MV-4-11 (cell line): ENCODE measurements at places on chromosomes 5 and 9.

DNA sequence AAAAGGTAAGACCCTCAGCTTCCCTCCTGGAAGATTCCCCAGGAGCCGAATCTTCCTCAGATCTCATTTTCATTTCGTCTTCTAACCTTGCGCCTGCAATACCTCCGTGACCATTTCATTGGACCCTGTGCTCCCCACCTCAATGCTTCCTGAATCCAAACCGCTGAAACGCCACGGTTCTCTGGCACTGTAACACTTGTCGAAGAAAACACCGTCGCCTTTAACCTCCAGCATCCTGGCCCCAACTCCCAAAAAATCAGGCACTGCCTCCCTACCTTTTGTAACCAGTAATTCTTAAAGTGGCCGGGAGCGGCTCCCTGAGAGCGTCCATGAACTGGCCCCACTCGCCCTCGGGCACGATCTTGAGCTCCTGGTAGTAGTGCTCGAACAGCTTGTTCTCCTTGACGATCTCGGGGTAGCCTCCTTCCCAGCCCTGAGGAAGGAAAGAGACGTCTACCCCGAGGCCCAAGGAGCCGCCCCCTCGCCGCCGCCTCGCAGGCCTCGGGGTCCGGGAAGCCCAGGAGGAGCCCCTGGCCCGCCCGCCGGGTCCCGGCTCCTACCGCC, 438 bp downstream of the NSUN2 start:
- no peak for DNase-seq

GRCh38 chr5:40514976-40515375, 164.7 kb upstream of the PTGER4 start:
- DNase-seq, result no peak

DNA sequence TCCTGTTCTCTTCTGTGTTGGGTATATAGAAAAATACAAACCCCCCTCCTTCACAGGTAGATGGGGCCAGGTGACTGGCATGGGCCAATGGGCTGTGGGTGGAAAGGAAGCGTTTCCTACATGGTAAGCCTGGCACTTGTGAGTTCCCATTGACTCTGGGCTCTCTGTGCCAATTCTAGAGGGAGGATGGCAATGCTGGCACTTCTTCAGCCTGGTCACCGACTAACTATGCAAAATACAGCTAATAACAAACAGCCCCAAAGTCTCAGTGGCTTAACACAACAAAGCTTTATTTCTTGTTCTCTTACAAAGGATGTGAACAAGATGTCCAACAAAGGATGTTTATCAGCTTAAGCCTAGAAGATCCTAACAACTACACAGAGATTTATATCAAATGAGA, 258.1 kb downstream of the SYK start:
- DNase-seq, result no peak

DNA sequence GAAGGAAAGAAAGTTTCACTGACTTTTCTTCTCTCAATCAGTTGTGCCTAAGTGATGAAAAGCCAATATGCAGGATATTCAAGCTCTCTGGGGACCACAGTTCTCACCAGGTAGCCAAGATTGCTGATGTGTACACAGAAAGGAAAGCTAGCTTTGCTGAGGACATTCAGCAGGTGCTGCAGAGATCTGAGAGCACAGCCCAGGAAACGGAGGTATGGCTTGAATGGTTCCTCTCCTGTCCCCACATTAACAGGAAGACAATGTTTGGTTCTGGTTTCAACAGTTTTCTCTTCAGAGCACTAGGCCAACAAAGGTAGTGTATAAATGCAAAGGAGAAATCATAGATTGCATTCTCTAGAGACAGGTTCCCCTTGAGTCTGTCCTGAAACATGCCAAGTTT, 69.6 kb downstream of the PTPDC1 start:
- DNase-seq, result no peak

GRCh38 chr5:77876862-77877502, 100.8 kb upstream of the TBCA start:
- DNase-seq, result no peak

GRCh38 chr5:180067986-180068385, 3.6 kb downstream of the RNF130 start:
- DNase-seq, result no peak

DNA sequence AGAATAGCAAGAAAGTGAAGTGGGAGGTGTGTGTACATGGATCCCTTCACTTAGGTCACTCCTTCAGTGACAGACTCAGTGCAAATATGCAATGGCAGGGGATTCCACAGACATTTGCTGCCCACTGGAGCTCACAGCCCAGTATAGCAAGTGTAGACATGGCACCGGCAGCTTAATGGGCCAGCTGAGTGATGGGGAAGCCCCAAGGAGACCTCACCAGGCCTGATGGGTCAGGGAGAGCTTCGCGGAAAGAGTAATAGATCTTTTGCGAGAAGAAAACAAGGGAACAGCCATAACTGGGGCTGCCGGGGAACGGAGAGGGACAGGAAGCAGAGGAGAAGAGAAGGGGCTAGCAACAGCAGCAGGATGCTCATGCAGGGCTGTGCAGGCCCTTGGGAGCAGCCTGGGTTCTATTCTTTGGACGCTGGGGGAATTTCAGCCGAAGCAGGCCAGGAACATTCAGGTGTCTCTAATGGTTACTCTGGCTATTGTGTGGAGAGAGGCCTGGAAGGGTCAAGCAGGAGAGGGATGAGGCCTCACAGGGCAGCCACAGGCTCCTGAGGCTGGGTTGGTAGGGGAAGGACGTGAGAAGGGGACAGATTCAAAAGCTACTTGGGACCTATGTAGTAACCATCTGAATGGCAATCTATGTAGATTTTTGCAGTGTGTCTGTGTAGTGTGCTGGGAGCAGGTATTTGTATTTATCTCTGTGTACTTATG, 27.0 kb downstream of the TCF7 start:
- DNase-seq, result no peak

DNA sequence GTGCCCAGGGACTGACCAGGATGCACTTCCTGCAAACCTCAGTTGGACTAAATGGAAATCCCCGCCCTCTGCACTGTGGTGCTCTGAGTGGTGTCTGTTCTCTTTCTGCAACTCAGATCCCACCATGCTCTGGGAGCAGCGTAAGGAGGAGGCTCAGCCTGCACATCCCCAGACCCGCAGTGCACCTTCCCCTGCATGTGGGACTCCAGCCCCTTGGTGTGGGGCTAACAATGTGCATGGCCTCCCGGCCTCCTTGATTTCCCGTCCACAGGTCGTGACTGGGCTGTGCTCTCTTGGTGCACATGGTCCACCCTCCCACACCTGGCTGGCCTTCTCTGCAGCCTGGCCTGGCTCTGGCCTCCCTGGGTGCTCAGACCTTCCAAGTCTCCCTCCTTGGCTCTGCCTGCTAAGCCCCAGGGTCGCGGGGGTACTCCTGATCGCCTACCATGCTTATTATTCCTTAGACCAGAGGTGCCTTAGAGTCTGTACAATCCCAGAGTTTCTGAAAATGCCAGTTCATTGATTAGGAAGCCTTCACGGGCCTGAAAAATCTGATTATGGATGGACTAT, 397.5 kb downstream of the IRX2 start:
- DNase-seq, result no peak

GRCh38 chr9:129720181-129720864, 32.5 kb downstream of the PTGES start:
- no peak for DNase-seq

GRCh38 chr9:77673941-77674791, 26.0 kb upstream of the GNA14 start:
- DNase-seq, result peak; percentile 25

GRCh38 chr9:133141833-133142595, 21.0 kb upstream of the RALGDS start:
- DNase-seq, result no peak

- no peak for DNase-seq
These were observed 32.1 kb upstream of the RNF130 start for GRCh38 chr5:180103487-180104167.

GRCh38 chr5:171830686-171831085, 45.1 kb downstream of the SMIM23 start:
- no peak for DNase-seq

- DNase-seq, result no peak
These were observed 96.1 kb downstream of the MAP1B start for GRCh38 chr5:72203251-72203845.

DNA sequence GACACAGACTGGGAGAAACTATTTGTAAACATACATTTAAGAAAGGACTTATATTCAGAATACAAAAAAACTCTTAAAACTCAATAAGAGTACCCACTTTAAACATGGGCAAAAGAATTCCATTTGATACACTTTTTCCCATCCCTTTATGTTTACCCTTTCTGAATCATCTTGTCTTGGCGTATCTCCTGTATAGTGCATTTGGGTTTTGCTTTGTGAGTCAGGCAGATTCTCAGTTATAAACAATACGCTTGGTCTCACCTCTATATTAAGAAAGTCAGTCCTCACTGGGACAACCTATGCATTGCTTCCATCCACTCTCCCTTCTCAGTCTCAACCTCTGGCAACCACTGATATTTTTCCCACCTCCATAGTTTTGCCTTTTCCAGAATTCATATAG, 27.3 kb upstream of the ADAMTS6 start:
- DNase-seq, result no peak

DNA sequence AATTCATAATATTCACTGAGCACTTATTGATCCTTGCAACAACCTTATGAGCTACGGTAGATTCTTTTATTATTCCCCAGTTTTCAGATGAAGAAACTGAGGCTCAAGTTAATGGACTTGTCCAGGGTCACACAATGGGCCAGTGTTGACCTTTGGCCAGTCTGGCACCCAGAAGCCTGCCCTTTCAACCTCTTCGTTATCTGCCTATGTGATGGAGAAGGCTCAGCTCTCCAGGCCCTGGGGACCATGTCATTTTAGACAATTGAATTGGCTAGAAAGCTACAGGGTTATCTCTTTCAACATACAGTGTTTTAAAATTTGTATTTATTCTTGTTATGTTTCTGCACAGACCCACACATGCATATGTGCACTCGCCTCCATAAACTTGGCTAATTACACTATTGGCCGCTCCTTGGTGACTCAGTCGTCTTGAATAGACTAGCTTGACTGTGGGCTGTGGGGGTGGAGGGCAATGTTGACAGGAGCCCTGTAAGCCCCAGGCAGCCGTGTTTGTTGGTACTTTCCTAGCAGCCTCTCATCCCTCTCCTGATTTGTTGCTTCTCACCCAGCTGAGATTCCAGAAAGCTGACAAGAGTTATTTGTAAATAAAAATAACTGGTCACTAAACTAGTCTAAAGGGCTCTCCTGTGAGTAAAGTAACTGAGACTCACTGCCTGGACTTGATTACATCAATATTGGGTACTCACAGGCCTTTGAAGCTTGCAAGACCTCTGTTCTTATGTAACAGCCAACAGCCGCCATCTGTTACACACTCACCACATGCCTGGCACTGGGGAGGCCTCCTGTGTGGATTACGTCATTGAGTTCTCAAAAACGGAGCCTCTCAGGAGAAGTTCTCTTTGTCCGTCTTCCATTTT, 8.5 kb upstream of the ANGPTL2 start:
- peak; percentile 96 for DNase-seq

DNA sequence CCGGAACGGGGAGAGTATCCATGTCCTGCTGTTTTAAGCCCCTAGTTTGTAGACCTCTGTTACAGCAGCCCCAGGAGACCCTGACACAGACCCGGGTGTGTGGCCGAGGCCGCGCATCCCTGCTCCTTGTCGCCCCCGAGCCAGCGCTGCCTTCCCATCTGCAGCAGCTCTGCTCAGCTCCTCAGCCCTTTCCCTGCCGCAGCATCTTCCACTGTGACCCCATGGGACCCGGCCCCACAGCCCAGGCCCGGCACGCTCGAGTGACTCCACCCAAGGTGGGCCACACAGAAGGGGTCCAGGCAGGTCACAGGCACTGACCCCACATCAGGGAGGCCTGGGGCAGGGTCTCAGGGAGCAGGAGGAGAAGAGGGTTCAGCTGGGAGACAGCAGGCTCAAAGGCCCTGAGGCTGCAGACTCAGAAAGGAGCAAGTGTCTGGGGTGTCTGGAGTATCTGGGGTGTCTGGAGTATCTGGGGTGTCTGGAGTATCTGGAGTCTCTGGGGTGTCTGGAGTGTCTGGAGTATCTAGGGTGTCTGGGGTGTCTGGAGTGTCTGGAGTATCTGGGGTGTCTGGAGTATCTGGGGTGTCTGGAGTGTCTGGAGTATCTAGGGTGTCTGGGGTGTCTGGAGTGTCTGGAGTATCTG, 31.2 kb downstream of the LHX3 start:
- DNase-seq, result no peak
